ENCODE measurements at places on chromosomes 4 and X.

DNA sequence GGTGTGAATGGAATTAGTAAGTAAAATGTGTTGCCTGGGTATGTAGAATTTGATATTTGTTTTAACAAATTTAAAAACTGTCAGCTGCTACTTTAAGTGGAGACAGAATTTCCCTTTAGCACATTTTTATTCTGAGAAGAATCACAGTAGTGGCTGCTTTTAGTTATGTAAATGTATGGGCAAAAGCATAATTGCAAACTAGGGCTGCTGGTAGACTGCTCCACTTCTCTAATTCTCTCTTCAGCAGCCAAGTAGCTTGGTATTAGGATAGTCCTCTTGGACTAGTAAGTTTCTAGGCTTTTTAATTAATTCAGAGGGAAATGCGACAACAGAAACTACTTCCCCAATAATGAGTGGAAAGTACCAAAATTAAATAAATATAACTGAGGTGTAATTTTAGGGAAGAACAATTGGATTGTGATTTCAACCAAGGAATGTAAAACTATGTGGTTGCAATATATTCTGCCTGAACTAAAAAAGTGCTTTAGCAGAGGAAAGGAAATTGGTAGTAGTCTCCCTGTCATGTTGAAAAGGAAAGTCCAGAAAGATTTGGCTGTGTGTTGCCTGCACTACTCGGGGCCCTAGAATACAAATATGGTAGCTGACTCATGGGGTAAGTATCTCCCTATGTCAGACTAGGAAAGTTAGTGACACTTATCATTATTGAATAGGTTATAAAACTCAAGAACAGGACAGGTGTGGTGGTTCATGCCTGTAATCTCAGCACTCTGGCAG is 9.2 kb upstream of the EIF4E start:
- no peak for DNase-seq

DNA sequence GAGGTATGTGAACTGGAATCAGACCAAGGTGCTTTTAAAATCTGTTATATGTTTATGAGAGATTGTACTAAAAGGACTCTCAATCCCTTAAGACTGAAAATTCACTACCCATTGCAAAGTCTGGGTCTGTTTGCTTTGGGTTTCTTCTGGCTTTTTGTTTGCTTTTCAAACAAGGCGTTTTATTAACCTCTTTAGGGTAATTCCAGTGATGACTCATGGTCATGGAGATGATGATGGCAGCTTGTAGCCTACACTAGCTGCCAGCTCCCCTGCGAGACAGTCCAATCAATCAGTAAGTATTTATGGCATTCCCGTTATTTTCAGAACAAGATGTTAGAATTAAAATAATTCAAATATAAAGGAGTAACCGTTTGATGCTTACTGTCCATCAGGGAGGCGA is 643.8 kb upstream of the FTHL17 start:
- DNase-seq, result no peak

DNA sequence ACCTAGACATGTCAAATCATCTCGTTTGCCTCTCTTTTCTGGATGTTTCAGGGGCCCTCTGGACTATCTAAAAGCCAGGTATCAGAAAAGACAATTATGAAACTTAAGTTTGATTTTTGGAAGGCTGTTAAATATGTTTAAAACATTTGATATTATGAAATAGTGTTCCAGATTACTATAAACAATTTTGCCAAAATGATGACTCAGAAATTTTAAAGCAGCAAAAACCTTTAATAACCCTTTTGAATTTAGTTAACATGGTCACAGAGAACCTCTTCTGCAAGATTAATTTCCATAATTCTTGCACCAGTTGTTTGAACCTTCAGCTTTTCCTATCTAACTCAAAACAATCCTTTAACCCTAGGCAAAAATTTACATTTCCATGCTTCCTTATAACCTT is 18.8 kb upstream of the FAM47E start:
- no peak for DNase-seq

DNA sequence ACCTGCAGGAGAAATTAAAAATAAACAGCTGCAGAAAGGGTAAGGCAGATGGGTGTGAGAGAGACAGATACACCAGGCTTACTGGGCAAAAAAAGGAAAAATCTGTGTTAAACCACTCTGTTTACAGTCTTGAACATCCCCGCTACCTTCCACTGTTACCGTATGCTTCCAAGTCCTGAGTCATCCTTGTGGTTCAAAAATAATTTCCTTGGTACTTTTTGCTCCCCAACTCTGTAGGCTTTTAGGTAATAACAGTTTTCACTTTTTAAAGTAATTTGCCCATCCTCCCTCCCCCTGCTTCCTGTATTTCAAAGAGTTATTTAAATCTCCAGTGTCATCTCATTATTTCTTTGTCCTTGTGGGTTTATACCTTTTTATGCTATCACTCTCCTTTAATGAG is 210.1 kb upstream of the FAT4 start:
- no peak for DNase-seq

DNA sequence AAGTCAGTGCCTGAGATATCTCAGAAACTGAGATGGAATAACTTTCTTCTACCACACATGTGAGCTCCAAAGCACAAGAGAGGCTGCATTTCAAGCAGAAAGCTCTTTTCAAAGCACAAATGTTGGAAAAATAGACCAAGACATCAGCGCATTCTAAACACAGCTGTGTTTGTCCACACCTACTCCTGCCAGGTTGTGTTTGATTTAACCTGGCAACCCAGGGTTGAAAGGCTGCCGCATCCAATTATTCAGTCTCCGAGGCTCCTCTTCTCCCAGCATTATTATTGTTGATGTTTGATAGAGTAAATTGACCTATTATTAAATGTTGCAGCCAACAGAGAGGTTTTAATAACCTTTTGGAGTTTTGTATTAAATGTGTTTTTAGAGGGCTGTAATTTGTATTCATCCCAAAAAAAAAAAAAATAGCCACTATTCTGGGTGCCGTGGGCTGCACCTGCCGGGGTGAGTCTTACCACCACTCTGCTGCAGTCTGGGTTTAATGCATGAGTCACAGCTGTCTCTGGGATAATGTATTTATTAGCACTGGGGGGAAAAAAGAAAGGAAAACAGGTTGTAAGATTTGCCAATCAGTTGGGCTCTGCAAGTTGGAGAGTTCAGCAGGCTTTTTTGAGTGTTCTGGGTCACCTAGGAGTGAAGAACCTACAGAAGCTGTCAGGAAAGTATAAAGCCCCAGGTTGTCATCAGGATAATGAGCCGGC is 105.2 kb upstream of the NOCT start:
- no peak for DNase-seq

DNA sequence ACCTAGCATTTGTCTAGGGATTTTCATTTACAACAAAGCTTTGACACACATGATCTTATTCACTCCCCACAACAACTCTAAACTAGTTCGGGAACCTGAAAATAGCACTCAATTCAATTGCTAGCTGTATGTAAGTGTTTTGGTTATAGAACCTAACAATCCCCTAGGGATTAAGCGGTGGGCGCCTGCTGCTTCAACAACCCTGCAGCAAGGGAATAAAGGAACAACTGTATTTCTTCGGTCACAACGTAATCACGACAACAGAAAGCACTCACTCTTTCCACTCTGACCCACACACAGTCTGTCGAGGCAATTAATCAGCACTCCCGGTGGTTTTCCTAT is 674 bp upstream of the DIAPH2 start:
- no peak for DNase-seq

DNA sequence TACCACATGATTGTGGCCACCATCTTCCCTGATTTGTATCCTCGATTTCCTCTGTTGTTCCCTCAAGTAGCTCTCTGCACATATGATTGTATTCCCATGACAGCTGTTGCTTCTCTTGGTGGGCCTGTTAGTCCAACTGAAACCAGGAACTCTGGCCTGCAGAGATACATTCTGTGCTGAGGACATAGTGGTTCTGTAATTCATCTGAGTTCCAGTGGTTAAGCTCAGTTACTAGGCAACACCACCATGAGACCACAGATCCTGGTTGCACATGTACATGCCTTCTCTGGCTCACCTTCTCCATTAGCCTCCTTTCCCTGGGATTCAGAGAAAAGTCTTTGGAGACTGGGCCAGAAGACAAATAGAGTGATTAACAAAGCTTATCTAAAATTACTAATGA is 172.1 kb upstream of the SLC7A11 start:
- DNase-seq, result no peak
